ENCODE measurements at places on chromosomes 11 and 22.

DNA sequence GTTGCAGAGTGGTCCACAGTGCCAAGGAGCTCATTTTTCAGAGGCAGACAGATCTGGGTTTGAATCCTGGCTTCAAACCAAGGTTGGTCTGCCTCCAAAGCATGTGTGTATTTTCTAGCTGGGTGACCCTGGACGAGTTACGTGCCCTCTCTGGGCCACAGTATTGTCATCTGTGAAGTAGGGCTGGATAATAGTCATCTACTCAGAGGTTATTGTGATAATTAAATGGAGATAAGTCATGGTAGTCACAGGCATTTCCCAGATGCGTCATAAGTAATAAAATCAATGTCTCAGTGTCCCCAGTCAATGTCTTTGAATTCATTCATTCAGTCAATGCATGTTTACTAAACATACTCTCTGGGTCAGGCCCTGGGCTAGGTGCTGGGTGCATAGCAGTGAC, 8.6 kb downstream of the OMP start:
- DNase-seq = no peak

DNA sequence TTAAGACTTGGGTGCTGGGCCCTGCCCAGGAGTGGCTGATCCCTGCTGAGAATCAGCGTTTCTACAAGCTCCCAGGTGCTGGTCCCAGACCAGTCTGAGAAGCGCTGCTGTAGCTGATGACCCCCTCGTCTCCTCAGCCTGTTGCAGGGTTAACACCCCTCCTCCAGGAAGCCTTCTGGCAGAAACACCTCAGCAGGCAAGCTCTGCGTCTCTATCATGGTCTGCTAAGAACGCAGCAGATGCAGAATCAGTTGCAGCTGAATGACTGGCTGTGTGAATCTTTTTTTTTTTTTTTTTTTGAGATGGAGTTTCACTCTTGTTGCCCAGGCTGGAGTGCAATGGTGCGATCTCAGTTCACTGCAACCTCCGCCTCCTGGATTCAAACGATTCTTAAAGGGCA, 132.5 kb downstream of the CACNA1I start:
- DNase-seq = no peak

DNA sequence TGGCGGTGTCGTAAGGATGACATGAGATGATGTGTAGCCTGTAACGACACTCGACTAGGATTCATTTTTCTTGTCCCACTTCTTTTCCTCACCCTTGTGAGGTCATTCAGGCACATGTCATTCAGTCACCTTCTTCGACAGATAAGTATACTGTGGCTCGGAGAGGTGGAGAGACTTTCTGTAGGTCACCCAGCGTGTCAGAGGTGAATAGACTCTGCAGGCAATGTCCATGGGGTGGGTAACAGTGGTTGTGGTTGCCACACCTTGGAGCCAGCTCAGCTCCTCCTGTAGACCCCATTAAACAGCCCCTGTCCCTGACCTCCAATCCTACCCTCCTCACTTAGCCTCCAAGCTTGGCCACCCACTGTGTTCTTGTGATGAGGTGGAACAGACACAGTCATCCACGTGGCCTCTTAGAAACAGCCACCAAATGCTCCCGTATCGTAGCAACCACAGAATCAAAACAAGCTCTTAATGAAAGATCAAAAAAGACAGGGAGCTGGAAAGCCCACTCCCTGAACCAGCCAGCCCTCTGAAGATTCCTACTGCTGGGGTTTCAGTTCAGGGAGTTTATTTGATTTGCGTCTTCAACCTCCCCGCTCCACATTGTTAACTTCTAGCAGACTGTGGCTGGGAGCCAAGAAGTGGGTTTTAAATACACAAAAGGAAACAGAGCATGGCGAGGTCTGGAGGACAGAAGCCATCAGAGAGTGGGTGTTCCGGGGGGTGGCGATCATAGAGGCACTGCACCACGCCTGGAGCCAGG, 89.0 kb upstream of the GRK3 start:
- DNase-seq = no peak

- DNase-seq = no peak
Observed at GRCh38 chr22:39414886-39415285, 15.3 kb downstream of the TAB1 start.

DNA sequence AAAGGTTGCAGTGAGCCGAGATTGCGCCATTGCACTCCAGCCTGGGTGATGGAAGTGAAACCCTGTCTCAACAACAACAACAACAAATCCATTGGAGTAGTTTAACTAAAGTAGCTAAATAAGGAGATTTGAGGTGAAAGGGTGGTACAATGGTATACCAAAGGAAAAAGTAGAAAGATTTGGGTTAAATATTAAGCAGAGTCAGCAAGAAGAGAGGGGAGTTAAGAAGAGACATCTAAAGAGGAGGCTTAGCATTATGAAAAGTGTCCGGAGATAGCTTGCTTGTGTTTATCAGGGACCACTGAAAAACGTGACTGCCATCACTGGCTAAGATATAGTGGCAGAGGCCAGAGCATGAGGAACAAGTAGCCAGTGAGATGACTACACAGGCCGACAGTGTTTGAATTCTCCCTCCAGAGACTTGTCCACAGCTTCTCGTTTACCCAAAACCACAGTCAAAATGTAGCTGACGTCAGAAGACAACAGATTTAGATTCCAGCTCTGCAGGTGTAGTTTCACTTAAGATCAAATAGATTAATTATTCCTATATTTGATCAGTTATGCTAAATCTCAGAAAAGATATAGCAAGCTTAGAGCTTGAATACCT, 32.6 kb upstream of the GRK2 start:
- no peak for DNase-seq

DNA sequence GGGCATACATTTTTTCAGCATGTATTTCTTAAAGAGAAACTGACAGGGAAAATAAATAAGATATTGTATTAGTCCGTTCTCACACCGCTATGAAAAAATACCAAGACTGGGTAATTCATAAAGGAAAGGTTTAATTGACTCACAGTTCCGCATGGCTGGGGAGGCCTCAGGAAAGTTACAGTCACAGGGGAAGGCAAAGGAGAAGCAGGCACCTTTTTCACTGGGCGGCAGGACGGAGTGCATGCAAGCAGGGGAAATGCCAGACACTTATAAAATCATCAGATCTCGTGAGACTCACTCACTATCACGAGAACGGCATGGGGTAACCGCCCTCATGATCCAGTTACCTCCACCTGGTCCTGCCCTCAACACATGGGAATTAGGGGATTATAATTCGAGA, 44.2 kb downstream of the PPFIA1 start:
- no peak for DNase-seq

- DNase-seq = no peak
Observed at GRCh38 chr22:36334821-36335603, 52.8 kb downstream of the MYH9 start.

DNA sequence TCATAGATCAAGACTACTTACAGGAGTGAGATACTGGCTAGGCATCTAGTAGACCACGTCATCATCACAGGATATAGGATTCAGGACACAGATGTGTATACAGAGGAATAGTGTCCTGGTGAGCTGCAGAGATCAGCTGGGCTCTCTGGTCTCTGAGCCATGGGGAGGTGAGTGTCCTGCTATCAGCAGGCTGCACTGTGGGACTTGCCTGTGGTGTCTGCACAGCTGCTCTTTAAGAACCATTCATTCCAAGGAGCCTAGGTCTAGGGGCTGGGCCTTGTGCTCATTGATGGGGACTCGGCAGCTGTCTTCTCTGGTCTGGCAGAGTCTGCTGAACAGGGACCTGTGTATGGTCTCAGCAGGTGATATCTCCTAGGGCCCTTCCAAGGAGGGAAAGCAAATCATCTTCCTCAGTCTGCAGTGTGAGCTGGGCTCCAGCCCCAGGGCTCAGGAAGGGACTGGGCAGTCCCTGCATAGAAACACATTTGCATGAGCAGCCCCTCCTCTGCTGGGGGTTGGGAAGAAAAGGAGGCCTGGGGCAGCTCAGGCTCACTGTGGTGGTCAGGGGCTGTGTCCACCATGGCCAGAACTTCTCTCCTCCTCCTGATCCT, 66.1 kb upstream of the VPREB1 start:
- DNase-seq = no peak

DNA sequence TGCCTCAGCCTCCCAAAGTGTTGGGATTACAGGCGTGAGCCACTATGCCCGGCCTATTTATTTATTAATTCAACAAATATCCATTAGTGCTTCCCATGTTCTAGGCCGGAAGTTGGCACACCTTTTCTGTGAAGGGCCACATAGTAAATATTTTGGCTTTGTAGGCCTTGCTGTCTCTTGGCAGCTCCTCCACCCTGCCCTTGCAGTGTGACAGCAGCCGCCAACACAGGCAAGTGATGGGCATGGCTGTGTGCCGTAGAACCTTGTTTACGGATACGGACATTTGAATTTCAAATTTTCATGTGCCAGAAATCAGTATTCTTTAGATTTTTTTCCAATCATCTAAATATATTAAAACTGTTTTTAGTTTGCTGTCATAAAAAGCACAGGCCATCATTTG, 139.5 kb downstream of the WNT7B start:
- DNase-seq = no peak

- DNase-seq = no peak
Observed at GRCh38 chr22:38844315-38845003, 631 bp upstream of the NPTXR start.

DNA sequence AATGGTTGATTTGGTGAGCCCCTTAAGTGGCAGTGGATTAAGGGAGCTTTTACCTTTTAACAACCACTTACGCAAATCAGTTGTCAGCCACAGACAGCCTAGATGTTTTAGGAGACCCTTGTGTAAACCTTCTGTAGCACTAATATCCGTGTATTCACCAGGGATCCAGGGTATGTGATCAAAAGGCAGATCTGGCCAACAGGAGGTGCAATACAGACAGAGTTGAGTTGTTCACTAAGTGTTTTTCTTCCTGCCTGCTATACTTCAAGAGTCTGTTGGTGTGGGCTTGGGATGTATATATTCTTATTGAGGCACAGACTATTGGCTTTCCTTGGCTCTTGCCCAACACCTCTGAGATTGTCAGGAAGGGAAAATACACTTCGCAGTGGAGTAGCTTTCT, 175.1 kb downstream of the FAT3 start:
- no peak for DNase-seq

GRCh38 chr22:28581016-28581415, 98.6 kb downstream of the TTC28 start:
- DNase-seq = no peak

- DNase-seq = peak; percentile 75
Observed at GRCh38 chr11:35138943-35139721, at the start of gene CD44. TSS of gene CD44 (plus strand) at chr11:35139171. CDS start at chr11:35139304, 133 bp downstream.

- no peak for DNase-seq
Observed at GRCh38 chr11:60924110-60924905, at the start of gene TMEM132A. TSS of gene TMEM132A (plus strand) at chr11:60924460. CDS start at chr11:60924634, 174 bp downstream.

GRCh38 chr11:44507896-44508445, 57.5 kb upstream of the CD82 start:
- no peak for DNase-seq

DNA sequence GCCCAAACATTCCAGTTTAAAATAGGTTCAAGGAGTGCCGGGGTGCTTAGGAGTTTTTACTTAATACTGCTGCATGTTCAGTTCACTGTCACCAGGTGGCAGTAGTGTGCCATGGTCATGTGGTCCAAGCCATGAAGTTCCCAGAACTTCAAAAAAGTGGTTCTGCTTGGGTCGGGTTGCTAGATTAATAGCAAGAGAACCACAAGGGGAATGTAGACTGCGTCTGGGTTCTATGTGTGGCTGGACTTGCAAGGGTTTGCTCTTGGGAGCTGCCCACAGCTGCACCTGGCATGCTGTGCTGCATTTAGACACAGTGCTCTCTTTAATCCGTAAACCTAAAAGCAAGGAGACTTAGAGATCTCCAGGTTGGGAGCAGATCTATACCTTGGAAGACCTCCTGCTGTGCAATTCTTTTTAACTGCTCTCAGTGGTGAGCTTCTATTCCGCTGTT, 6.5 kb upstream of the SPON1 start:
- DNase-seq = peak; percentile 32

DNA sequence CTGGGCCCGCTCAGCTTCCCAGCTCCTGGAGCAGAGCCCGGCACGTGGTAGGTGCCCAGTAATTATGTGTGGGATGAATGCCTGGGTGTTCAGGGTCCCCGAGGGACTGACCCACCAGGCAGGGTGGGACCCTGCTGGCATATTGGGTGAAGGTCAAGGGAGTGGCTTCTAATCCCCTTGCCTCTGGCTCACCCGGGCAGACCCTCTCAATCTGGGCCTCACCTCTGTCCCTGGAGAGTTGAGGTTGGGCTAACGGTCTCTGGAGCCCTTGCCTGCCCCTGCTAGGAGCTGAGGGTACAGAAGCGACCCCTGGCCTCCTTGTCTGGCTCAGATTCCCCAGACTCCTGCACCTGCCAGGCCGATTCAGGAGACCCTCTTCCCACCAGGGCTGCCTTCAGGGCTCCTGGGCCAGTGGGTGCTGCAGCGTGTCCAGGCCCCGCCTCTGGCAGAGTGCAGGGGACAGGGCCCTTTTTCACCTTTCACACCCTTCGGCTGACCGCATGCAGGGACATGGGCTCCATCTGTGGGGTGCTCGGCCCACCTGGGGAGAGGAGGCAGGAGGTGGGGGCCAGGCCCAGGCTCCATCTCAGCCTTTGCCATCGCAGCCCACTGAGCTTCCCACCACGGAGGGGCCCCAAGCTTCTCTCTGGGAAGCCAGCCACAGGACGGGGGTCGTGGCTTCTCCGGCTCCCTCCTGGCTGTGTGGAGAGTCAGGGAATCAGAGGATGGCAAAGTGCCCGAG, 3.8 kb upstream of the CTSD start:
- DNase-seq = no peak

- no peak for DNase-seq
Observed at GRCh38 chr11:110587129-110587528, 125.1 kb downstream of the ARHGAP20 start.

DNA sequence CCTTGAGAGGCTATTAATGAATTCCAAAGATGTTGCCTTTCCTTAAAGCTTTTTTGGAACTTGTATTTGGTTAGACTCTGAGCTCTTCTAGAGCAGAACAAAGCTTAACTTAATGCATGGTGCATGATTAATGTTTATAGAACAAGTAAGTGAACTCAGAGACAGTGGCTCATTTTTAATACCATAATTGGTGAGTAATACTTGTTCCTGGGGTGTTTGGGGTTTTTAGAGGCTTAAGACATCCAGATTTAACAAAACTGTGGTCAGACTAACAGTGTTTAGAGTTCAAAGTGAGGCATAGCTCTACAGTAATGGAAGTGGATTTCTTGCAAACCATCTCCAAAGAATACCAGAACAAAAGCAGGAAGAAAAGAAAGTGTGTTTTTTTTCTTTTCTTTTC, 73.7 kb upstream of the CTSC start:
- no peak for DNase-seq

GRCh38 chr11:123377355-123377754, 52.7 kb upstream of the GRAMD1B start:
- DNase-seq = no peak

GRCh38 chr22:45932071-45932470, 44.9 kb downstream of the WNT7B start:
- DNase-seq = no peak

GRCh38 chr11:70445091-70445490, 46.8 kb downstream of the CTTN start:
- no peak for DNase-seq

- no peak for DNase-seq
Observed at GRCh38 chr11:120318906-120319305, 6.2 kb upstream of the TLCD5 start.

GRCh38 chr11:3955299-3955665, 99.8 kb downstream of the STIM1 start:
- no peak for DNase-seq

Data from stimulated activated CD4-positive, alpha-beta T cell treated with anti-CD3 and anti-CD28 coated beads, Interleukin-1b, Interleukin-23, amount 100 ng/mL, for 1 hour (primary cell).